ENCODE measurements at places on chromosomes 1 and 21.

DNA sequence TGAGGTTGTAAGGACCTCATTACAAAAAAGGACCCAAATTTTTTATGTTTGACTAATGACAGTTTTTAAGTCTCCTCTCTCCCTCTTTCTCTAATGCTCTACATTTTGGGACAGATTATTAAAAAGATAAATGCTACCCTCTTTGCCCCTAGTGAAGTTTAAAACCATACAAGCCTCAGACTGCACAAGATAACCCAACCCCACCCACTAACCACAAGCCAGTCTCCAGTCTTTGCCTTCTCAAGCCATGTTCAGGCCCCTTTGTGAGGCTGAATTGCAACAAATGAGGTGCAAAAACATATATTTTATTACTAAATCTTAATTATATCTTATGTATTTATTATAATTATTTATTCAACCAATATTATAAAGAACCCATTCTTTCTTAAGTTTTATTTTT lies 597.2 kb upstream of the BRINP3 start:
- no peak for DNase-seq

GRCh38 chr1:53547231-53547790 lies 88.1 kb downstream of the DMRTB1 start:
- DNase-seq, result peak; percentile 26

DNA sequence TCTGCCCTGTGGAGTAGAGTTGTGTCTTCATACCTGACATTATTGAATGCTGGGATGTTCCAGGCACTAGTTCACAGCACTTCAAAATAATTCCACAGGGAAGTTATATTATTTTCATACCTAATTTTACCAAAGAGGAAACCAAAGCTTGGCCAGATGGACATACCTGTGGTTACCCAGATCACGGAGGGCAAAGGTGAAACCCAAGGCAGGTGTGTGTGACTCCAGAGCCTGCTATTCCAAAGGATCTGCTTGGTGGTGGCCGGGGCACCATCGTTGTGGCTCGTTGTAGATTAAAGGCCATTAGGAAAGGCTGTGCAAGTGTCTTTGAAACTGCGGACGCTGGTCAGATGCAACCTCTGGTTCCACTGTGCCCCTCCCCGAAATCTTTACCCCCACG lies 108.6 kb downstream of the ZBTB18 start:
- no peak for DNase-seq

- DNase-seq, result peak; percentile 73
These were observed at the start of gene RUNX3 for GRCh38 chr1:24930260-24931145. Gene RUNX3, minus strand, starts transcription at chr1:24930276. Its CDS starts 408 bp downstream, at chr1:24929868.

DNA sequence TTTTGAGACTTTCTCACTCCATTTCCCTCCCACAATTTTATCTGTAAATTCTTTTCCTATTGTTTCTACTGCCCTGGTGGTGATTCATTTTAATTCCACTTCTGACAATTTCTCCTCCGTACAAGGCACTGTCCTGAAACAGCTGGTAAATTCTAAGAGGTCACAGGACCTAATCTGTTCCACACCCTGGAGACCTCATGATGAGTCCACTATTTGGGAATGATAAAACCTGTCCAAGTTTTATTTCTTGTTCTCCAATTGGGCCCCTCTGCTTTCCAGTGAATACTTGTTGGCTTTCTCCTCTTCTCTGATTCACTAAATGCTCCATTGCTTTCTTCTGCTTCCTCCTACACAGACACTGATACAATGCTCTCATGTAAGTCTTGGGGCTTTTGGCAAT lies 343.1 kb upstream of the DUSP10 start:
- no peak for DNase-seq

GRCh38 chr21:44709426-44710293 lies 1.7 kb downstream of the TSPEAR start:
- DNase-seq, result no peak

DNA sequence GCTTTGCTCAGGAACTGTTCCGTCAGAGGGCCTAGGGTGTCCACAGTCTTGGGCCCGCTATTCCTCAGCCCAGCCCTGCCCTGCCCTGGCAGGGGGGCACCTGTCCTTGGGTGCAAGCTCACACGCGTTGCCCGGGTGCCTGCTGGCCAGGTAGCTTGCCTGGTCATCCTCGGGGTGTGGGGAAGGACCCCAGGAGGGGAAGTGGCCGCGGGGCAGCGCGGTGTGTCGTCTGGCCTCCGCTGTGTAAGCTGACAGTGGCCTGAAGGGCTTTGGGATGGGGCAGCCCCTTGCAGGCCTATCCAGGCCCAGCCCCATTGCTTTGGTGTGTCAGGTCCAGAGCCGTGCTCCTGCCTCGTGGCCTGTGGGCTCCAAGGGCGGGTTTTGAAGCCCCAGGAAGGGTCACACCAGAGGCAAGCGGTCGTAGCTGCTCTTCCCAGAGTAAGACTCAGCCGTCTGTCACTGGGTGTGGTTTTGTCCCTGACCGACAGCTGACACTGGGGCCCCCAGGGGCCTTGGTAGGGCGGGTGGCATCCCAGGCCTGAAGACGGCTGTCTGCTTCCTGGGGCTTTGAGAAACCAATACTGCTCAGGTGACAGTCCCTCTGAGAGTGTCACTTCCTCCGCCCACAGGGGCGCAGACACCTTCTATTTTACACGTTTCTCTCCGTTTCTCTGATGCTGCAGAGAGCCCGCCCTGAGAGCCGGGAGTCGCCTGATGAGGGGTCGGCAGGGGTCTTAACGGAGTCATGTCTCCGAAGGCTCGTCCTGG lies 72.1 kb downstream of the SKI start:
- DNase-seq, result no peak

GRCh38 chr1:18144916-18145647 lies 37.5 kb downstream of the IGSF21 start:
- DNase-seq, result peak; percentile 17

GRCh38 chr21:39715804-39716397 lies 29.1 kb upstream of the IGSF5 start:
- peak; percentile 62 for DNase-seq

GRCh38 chr1:116947092-116947860 lies 37.6 kb downstream of the PTGFRN start:
- no peak for DNase-seq

- DNase-seq, result no peak
These were observed 15.0 kb downstream of the CITED4 start for GRCh38 chr1:40847023-40847745.

DNA sequence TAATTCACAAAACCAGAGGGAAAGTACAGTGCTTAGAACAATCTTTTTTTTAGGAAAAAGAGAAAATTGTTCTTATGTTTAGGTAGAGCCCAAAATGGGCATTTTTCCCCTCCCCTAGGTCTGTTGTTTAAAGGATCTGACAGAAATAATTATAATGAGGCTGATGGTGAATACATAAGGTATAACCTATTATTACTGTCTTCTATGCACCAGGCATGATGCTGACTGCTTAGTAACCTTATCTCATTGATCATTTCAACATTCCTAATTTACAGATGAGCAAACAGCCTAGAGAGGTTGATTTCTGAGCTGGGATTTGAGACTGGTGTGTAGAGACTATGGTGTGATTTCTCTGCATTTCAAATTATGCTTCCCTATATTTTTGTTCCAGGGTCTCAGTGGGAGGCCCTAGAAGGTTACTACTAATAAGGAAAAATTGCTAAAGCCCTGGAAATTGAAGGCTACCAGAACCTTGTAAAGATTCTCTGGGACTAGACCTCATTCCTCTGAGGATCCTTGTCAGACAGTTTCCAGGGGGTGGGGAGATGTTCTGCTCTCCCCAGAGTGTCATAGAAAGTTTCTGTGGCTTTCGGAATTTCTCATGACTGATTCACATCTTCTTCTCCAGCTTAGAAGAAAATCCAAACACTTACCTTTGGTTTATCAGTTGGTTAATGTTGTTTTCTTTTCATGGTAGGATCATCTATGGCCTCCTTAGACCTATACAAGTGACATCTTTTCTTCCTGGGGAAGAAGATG lies 44.9 kb downstream of the ROR1 start:
- DNase-seq, result no peak

DNA sequence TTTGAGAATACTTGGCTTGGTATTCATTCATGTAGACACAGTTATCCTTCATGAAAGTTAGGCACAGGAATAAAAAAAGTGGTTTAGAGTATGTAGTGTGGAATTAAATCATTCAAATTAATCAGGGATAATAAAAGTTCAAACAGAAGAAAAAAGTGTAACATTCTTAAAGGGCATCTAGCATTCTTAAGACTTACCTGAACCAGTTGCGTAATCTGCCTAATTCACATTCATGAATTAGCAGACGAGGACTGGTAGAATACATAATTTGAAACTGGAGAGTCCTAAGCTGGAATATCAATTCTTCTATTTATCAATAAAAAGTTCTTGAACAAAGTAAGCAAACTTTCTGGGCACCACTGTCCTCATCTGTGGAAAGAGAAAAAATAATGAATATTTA lies 157.0 kb upstream of the DEPDC1 start:
- DNase-seq, result no peak

GRCh38 chr1:42153624-42154023 lies 414 bp downstream of the GUCA2B start:
- DNase-seq, result no peak

- no peak for DNase-seq
These were observed 411.6 kb upstream of the ZRANB2 start for GRCh38 chr1:71492298-71493041.

- DNase-seq, result no peak
These were observed 424.8 kb upstream of the ADGRL4 start for GRCh38 chr1:79431340-79431739.

- DNase-seq, result no peak
These were observed 27.1 kb downstream of the KRTAP24-1 start for GRCh38 chr21:30255679-30256078.

GRCh38 chr1:201785291-201785690 lies 43.7 kb upstream of the IPO9 start:
- no peak for DNase-seq

DNA sequence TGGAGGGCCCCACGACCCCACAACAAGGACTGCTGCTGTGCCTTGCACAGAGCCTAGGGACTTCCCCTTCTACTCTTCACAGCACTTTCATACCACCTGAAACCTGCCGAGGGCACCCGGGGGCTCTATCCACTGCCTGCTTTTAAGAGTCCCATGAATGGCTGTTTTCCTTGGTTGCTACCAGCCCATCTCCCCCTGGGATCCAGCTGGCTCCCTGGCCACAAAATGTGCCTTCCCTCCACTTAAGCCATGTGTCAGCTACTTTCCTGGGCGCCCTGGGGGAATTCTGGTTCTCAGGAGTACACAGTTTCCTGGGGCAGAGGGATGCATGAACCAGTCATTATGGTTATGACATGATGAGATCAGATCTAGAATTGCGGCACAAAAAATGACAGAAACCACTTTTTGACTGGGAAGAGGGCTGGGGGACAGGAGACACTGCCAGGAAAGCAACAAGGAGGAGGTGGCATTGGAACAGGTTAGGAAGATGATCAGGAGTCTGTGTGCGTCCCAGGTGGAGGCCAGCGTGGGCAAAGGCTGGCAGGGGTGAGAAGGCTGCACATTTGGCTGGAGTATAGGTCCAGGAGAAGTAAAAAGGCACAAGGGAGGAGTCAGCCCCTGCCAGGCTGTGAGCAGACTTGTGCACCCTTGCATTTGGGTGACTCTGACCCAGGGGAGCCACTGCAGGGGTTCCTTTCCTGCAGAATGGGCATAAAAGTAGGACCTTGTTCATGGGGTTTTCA lies 3.2 kb upstream of the TNFRSF8 start:
- DNase-seq, result no peak

- DNase-seq, result no peak
These were observed 11.0 kb upstream of the SERBP1 start for GRCh38 chr1:67441183-67441582.

DNA sequence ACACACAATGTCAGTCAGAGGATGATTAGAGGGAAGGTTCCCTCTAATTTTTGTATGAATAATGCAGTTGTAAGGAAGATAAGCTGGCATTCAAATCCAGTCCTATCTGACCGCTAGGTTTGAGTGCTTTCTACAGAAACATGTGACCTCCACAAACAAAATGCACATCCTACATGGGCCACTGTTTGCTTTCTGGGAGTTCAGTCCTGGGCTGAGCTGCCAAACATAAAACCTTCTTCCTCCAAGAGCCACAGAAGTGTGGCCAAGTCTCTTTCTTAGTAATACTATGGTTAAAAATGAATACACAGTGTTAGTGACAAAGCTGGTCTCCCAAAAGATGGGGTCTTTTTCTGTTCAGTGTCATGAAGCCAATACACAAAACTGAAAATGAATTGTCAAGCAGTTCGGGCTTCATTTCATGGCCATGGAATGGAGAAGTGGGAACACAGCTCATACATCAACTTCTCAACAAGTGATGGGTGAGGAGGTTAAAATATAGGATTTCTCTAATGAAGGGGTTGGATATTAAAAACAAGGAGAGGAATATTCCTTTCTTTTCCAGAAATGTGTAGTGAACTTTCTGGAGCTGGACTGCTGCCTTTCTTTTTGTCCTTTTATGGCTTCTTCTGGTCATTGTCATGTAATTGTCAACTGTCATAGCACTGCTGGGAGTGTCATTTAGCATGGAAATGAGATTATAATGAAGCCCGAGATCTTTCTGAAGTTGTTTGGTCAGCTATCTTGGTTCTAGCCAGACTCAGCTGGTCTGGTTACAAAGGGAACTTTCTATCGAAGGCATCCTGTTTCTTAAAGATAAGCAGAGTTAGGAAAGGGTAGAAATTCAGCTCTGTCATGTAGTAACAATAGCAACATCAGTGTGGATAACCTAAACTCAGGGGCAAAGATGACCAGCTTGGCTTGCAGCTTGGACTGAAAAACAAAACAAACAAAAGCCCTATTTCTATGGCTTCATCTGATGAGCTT lies 135.1 kb downstream of the CHD1L start:
- DNase-seq, result no peak

DNA sequence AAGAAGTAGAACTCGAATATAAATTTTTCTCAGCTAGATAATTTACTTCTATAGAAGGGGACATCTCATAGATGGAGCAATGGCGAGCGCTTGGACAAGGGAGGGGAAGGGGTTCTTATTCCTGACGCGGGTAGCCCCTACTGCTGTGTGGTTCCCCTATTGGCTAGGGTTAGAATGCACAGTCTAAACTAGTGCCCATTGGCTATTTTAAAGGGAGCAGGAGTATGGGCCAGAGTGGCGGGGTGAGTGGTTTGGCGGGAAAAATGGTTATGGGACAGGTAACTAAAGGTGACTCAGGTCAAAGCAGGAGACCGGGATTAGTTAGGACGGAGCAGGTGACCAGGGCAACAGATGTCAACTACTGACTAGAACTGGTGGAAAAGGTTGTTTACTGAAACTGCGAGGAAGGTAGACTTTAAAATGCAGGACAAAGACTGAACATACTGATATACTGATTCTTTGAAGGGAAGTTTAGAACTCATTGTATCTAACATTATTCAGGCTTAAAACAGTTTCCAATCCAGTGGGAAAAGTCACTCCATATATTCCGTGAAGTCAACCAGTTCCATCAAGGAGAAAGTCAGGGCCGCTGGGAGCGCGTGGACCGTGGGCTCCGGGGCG lies 940 bp upstream of the ATAD3A start:
- no peak for DNase-seq

DNA sequence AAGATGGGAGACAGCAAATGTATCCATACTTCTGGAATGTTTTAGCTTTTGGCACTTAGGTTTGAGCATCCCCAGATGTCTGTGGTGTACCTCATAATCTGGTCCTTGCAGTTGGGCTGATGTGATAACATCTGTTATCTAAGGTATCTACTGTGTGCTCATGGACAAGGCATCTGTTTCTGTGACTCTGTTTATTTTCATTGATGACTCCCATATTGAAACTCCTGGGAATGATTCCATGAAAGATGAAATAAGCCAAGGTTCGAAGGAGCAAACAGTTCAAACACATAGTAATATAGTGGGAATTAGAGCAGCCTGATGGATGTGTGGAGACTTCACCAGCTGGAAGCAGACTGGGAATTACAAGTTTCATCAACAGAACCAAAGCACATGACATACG lies 20.7 kb upstream of the TRIM45 start:
- DNase-seq, result no peak
